ENCODE measurements at places on chromosomes 1 and 21.

DNA sequence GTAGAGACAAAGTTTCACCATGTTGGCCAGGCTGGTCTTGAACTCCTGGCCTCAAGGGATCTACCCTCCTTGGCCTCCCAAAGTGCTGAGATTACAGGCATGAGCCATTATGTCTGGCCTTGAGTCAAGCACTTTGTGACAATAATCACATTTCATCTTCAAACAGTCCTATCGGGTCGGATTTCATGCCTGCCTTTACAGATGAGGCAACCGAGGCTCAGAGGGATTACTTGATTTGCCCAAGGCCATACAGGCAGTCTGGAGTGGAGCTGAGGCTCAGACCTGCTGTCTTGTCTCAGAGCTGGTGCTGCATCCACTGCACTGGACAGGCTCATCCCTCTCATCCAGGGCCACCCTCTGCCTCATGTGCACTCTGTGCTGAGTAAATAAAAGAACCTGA, 26.6 kb downstream of the FAM151A start:
- DNase-seq = no peak

GRCh38 chr1:208584167-208584755, 340.1 kb upstream of the PLXNA2 start:
- no peak for DNase-seq

DNA sequence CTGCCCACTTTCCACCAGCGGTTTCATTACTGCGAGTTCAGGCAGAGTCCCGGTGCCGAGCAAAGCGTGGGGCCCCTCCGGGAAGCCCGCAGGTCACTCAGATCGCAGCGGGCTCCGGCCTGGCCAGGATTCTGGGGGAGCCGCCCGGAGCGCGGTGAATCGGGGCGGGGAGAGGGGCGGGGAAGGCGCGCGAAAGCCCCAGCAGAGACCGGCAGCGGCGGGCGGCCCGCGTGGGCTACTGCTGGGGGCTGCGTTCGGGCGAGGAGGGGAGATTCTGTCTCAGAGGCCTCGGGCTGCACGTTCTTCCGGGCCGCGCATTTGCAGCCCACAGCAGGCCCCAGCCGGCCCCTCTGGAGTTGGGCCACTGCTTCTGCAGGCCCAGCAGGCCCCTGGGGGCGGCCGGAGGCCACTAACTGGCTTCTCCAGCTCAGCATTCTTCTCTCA, 64.7 kb downstream of the SCCPDH start:
- DNase-seq = no peak

GRCh38 chr1:94989911-94990473, 63.1 kb upstream of the CNN3 start:
- no peak for DNase-seq

GRCh38 chr1:71043065-71043464, 4.6 kb downstream of the PTGER3 start:
- DNase-seq = no peak

GRCh38 chr1:165894591-165894990, 67.2 kb downstream of the UCK2 start:
- DNase-seq = no peak

GRCh38 chr1:183804387-183804786, 533 bp upstream of the RGL1 start:
- no peak for DNase-seq

GRCh38 chr1:214475746-214476145, 75.7 kb downstream of the PTPN14 start:
- no peak for DNase-seq

DNA sequence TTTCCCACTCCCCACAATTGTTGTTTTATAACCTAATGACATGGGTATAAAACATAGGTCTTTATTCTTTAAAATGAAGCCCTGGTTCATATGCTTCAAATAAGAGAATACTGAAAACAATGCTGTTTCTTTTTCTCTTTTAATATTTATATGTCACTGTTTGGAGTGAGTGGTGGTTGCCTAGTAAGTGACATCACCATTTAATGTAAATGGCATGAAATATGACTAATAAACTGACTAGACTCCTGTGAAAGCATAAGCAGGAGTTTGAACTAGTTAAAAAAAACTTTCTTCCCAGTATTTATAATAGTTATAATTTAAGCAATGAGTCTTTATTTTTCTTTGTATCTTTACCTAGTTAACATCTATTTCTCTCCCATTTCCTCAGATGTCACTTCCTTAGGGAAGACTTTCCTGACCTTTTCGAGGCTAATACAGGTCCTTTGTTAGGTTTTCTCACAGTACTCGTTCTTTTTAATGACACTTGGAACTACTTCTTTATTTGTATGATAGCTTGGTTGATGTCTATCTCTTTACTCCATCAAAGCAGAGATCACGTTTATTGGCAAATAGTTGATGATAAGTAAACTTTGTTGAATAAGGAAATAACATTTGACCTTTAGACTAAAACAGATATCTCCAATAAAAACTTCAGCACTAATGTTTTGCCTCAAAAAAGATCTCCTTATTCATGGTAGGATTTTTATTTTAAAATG, 105.4 kb upstream of the PDC start:
- no peak for DNase-seq

DNA sequence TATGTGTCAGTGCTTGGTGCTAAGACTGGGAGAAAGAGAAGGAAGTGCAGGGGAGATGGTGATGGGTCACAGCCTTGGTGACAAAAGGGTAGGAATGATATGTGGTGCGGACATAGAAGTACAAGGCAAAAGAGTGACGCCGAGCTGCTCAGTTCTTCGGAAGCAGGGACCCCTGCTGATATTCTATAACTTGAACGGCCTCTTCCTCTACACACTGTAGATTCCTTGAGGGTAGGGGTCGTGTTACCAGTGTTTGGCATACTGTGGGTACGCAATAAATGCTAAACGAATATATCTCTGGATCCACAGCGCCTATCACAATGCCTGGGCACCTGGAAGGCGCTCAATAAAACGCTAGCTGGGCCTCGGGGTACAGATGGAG, 488 bp downstream of the DBT start:
- DNase-seq = peak; percentile 10

GRCh38 chr1:203179667-203180005, 4.0 kb upstream of the MYBPH start:
- no peak for DNase-seq

- DNase-seq = no peak
These were observed 1065.6 kb downstream of the PLA2G4A start for GRCh38 chr1:187894349-187894748.

- DNase-seq = no peak
These were observed 8.5 kb upstream of the ERG start for GRCh38 chr21:38506661-38507281.

DNA sequence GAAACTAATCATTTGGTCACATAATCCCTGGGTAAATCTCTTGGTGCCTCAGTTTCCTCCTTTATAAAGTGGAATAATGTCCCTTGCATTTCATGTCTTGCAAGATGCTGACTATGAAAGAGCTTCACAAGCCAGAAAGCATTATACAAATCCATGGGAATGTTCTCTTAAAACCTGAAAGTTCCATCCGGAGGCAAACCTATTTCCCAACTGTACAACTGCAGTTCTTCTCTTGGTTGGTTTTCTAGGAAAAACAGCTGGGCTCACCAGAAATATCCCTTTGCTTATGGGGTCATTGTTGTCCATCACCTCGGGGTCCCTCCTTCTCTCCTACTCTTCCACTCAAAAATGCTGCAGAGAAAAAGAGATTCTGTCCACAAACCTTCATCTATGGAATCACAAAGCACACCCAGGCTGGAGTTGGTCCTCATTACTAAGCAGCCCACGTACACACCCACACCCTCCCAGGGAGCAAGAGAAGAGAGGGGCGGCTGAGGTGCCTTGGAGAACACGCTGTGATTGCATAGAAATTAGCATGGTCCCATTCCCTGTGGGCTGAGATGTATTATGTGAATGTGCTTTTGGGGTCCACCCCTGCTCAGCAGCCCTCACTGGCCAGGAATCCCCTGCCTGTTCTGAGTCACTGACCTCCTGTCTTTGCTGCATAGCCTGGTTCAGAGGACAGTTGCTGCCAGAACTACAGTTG, 5.0 kb upstream of the PLXNA2 start:
- no peak for DNase-seq

DNA sequence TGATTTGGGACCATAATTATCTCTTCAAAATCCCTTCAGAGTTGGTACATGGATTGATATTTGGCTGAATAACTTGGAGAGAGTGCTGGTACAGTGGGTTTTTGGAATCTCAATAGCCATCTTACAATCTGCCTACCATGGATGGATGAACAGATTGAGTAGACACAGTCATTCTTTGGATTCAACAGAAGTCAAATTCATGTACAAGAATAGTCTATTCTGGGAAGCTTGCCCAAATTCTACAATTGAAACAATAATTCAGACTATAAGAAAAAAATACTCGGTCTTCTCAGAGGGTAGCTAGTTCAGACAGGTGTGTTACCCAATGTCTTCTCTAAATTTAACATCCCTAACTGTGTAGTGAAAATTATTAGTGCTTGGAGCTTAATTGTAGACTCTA, 574.0 kb downstream of the LRRIQ3 start:
- no peak for DNase-seq

DNA sequence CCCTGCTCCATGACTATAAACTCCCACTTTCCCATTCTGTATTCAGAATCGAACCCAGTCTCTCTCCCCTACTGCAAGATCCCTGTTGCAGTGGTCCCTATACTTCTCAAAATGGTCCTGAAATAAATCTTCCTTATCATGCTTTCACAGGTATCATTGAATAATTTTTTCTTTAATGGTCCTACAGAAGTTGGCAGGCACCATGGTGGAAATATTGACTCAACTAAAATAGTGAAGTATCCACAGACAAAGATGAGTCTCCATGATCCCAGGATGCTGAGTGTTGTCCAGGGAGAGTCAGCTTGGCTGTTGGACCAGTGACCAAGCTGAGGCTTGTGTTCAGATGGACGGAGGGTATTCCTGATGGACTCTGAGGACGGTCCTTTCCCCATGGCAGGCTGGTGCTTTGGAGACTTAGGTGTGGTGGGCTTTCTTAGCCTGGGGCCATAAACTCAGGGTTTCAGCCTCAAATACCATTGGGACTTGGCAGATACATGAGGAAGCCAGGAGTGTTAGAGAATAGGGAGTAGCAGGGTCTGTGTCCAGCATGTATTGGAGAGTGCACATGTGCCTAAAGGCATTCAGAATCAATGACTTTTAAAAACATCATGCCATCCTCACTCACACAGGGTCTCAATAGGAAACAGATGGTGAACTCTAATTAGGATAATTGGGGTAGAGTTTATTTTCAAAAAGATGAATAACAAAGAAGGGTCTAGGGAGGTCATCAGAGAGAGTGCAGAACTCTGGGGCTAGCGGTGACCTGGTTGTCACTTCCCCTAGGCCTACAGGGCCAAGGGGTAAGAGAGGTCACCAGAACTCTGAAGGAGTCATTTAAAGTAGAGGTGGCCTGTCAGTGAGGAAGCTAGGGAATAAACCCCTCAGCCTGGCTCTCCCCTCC, 19.8 kb downstream of the TINAGL1 start:
- no peak for DNase-seq

- DNase-seq = no peak
These were observed 736.9 kb upstream of the ADAMTS5 start for GRCh38 chr21:27703791-27704190.

DNA sequence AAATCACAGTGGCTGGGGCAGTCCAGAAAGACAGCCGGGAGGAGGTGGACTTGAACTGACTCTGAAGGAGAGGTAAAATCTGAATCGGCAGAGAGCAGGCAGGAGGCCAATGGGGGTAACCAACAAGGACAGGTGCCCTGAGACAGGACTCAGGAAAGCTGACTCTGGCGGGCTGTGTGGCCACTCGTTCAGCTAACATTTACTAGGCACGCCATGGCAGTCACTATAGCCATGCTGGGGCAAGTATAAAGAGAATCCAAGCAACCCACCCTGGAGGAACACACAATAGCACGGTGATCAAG, 7.4 kb downstream of the TIAM1 start:
- no peak for DNase-seq

DNA sequence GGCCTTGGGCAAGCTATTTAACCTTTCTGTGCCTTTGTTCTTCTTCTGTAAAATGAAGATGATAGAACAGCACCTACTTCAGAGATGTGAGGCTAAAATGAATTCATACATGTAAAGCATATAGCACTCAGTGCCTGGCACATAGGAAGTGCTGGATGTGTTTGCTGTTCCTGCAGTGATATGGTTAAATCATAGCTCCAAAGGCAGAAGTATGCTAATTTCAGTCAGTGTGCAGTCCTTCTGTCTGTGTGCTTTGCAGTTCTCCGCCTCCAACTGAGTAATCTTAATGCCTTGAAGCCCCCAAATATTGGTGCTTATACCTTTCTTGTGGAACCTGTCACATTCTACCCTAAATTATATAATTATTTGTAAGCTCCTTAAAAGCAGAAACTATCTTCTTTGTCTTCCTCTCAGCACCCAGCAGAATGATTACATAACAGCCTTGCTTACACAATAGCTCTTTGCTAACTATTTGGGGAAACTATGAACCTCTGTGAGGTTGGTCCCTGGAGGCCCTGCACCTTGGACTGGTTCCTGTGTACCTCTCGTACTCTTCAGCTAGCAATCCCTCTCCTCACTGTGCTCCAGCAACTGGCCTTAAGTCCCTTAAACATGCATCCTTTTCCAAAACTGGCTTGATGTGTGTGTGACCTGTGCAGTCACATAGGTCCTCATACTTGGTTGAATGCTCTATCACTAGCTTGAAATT, 57.0 kb upstream of the CACYBP start:
- DNase-seq = peak; percentile 84

DNA sequence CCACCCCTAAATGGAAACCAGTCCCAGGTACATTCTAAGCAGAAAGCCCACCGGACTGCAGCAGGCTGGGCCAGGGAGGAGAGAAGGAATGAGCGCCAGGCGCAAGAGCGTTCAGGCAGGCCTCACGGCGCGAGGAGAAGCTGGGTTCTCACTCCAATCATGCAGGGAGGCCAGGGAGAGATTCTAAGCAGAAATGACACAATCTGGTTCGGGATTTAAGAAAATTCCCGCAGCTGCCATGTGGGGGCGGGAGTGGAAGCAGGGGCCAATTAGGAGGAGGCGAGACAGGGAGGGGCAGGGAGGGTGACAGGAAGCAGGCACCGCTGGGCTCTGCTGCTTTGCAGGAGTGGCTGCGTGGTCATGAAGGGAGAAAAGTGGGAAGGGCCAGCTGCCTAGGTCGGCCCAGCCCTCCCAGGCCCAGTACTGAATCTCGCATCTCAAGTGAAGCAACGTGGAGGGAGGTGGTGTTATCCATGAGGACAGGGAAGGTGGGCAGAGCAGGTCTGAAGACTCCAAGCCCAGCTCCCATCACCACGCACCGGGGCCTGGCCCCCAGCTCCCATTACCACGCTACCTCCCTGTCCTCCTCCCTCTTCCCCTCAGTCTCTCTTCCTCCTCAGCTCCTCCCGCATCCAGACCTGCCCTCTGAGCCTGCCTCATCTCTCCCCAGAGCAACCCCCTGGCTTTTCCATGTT, 11.8 kb downstream of the NPHP4 start:
- peak; percentile 29 for DNase-seq

DNA sequence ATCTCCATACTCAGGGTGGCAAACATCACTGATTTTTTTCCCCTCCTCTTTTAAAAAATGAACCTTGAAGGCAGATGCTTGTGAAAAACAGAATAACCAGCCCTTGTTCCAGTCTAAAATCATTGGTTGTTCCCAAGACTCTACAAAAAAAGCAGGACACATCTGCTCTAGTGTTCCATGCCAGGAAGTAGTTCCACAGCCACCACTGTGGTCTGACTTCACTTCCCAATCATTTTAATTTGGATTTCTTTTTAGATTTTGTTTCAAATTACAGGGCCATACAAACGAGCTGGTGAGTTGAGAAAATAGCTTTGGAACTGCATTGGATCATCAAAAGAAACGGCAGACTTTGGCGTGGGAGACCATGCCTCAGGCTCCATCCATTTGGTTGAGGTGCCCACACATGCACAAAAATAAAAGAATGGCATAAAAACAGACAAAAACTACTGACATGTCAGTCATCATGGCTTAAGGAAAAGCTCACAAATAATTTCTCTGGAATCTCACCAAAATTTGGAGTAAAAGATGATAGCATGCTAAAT, 210.0 kb downstream of the GABPA start:
- DNase-seq = no peak
